ENCODE measurements at places on chromosomes 13 and 19. TPM values are rescaled to one million over a fixed set of nuclear protein-coding genes. Genes with fewer than 3 reads are reported as not detected.

The KISS1R gene
- total RNA-seq = not detected

The SYNGR4 gene
- total RNA-seq = not detected

The C19orf38 gene
- not detected for total RNA-seq

The FFAR1 gene
- not detected for total RNA-seq

The PODNL1 gene
- total RNA-seq = not detected

The F10 gene
- total RNA-seq = under 0.01 TPM

The THSD8 gene
- total RNA-seq = not detected

The ZIC5 gene
- under 0.01 TPM for total RNA-seq

The ETV2 gene
- total RNA-seq = 0.87 TPM

The SHISA7 gene
- total RNA-seq = not detected

The HSPH1 gene
- total RNA-seq = 32.3 TPM

The KLF2 gene
- total RNA-seq = 16.1 TPM

The CLEC4M gene
- 160 TPM for total RNA-seq

The RDH8 gene
- total RNA-seq = not detected

The PSG4 gene
- not detected for total RNA-seq

The RXFP2 gene
- total RNA-seq = not detected

The POU2F2 gene
- 0.11 TPM for total RNA-seq

The RBM42 gene
- total RNA-seq = 28.3 TPM

The EDNRB gene
- total RNA-seq = 613 TPM

The DCT gene
- not detected for total RNA-seq

Measured in dermis lymphatic vessel endothelial cell (primary cell).